ENCODE measurements at places on chromosomes 3 and 15.

- no peak for DNase-seq
Observed at GRCh38 chr3:173911446-173911845, 513.9 kb downstream of the NLGN1 start.

DNA sequence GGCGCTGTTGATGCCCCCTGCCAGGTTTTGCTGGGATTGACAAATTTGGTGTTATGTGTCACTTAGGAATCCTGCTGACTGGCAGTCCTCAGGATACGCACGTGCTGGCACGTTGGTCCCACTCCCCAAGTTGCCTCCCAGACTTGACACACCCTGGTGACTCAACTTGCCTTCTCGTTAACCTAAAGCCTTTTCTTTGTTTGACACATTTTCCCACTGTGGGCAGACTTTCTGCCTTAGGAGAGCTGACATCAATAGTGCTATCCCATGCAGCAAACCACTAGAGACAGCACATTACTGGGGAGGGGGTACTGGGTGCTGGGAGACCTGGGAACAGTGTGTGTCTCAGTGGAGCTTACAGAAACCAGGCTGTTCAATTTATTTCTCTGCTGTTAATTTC lies 104.3 kb downstream of the OXNAD1 start:
- DNase-seq = no peak

DNA sequence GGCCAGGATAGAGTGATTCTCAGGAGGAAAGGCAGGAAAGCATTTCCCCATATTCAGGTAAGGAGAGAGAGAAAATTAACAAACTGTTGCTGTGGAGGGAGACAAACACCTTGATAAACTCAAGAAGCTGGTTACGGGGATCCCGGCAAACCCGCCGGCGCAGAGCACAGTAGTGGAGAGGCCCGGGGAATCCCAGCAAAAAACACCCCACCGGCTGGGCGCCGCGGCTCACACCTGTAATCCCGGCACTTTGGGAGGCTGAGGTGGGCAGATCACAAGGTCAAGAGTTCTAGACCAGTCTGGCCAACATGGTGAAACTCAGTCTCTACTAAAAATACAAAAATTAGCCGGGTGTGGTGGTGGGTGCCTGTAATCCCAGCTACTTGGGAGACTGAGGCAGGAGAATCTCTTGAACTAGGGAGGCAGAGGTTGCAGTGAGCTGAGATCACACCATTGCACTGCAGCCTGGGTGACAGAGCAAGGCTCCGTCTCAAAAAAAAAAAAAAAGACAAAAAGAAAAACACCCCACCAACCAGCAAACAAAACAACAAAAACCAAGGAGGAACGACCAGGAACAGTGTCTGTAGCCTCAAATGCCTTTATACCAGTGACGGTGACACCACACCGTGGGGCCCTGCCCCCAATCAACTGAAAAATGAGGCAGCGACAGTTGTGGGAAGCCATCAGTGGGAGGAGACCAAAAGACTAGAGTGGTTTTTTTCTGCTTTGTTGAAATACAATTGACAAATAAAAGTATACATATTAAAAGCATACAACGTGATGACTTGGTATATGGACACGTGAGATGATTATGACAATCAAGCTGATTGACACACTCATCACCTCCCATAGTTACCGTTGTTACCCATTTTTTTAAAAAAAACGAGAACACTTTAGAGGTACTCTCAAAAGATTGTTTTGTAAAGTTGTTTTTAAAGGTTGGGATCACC lies 40.2 kb upstream of the IDH2 start:
- peak; percentile 49 for DNase-seq

- DNase-seq = no peak
Observed at GRCh38 chr3:114420072-114420471, 126.2 kb downstream of the TIGIT start.

DNA sequence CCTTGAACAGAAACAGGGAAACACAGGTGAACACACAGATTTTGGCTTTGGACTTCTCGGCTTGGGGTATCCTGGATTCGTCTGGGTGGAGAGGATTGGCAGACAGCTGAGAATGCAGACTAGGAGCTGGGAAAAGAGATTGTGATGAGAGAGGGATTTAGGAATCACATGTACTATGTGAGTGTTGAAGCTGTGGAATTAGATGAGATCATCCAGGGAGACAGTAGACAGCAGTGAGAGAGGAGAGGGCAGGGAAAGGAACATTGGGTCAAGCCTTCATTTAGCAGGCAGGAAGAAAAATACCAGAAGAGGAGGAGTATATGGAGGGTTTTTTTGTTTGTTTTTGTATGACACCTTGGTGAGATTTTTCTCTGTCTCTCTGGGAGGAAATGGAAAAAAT lies 262.1 kb upstream of the TBL1XR1 start:
- no peak for DNase-seq

- DNase-seq = no peak
Observed at GRCh38 chr15:40342416-40343320, 1.9 kb upstream of the CCDC9B start.

DNA sequence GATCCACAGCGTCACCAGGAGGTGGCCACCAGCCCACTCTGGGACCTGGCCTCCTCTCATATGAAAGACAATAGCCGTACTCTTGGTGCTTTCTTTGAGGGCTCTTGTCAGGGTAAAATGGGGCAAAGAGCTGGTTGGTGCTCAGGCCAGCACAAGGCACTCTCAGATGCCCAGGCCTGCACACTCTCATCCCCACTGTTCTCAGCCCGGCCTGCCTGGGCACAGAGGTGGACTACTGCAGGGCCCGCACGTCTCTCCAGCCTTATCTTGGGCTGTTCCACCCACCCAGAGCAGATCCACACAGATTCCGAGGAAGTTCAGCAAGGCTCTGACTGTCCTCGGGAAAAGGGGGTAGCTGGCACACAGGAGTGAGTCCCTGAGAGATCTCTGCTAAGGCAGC lies 122.8 kb upstream of the PRR20G start:
- DNase-seq = no peak

DNA sequence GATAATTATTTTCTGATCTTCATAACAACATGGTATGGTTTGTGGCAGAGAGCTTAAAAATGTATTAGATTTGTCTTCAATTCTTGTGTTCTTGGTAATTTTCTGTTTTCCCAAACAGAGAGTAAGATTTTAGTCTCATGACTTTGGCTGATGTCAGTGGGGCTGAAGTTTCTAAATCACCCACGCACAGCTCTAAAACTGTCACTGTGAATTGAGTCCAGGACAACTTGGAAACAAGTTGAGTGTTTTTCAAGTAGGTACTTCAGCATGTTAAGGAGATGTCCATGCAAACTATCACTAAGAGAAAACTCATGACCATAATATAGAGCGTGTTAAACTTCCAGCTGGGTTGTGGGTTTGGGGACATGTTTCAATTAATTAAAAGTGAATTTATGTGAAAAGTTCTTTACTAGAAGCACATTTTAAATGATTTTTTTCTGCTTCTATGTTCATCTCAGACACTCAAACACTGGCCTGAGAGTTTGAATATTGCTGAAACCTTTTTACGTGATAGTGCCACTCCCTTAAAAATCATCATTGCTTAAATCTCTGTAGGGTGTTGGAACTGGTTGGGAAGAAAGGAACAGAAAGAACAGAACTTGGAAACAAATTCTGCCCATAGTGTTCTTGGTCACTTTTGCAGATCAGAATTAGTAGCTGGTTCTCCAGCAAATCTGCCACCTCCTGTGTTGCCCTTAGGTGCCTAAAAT lies 89.8 kb downstream of the KLHL25 start:
- peak; percentile 17 for DNase-seq

GRCh38 chr3:27357665-27358258 lies 11.4 kb downstream of the NEK10 start:
- peak; percentile 55 for DNase-seq

- no peak for DNase-seq
Observed at GRCh38 chr3:27325419-27325818, 43.8 kb downstream of the NEK10 start.

- no peak for DNase-seq
Observed at GRCh38 chr15:35126236-35126635, 41.1 kb upstream of the NANOGP8 start.
